ENCODE measurements at places on chromosomes 1 and 21.

GRCh38 chr1:199778324-199778955, 249.1 kb upstream of the NR5A2 start:
- DNase-seq = no peak

DNA sequence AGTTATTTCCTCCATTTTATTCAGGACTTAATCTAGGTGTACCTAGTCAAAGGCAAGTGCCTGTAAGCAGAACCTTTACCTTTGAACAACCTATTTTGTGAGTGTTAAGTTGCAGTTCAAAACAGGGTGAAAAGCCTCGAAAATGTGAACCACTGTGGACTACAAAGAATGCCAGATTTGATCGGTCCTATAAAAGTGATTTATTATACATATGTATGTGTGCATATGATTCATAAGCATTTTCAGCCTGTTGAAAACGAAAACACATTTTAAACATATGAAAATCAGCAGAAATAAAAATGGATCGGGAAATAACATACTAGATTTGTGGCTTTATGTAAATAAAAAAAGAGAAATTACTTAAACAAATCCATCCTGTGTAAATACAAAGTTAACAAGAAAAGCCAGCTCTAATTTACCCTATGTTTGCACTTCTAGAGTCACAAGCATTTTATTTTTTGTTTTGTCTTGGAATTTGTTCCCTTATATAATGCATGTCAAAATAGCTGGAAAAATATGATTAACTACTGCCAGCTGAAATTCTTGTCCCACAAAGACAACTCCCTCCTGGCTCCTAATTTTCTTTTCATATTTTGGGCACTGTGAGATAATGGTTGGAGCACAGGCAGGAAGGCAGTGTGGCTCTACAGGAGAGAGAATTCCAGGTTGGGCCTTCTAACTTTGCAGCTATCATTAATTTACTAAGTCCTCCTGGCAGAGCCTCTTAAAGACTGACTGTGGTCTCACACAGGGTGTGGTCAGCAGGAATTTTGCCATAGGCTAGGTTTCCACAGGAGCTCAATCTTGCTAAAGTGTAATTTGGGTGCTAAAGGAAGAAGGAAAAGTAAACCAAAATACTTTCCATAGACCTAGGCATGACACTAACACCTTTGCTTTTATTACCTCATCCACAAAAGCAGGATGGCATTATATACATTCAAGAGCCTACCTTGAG, 70.2 kb upstream of the CDC42BPA start:
- no peak for DNase-seq

- peak; percentile 33 for DNase-seq
These were observed 169.8 kb upstream of the CXADR start for GRCh38 chr21:17343055-17343454.

- no peak for DNase-seq
These were observed 43.2 kb downstream of the DNM3 start for GRCh38 chr1:171884475-171884874.

- DNase-seq = peak; percentile 63
These were observed 78.0 kb downstream of the SSBP3 start for GRCh38 chr1:54328066-54328636.

- DNase-seq = no peak
These were observed 495.8 kb downstream of the AJAP1 start for GRCh38 chr1:5150191-5150590.

GRCh38 chr1:232223183-232223708, 406.7 kb downstream of the SIPA1L2 start:
- DNase-seq = no peak

DNA sequence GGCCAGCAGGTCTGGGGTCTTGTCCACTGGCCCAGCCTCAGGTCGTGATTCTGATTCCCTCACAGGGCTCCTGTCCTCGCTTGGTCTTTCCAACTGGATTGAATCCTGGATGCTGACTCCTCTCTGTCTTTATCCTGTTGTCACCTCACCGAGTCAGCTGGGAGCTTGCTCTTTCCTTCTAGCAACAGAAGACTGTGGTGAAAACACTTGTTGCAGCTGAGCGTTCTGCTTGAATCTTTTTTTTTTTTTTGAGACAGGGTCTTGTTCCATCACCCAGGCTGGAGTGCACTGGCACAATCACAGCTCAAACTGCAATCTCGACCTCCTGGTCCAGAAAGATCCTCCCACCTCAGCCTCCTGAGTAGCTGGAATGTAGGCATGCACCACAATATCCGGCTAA, 8.0 kb upstream of the WNT4 start:
- DNase-seq = no peak

DNA sequence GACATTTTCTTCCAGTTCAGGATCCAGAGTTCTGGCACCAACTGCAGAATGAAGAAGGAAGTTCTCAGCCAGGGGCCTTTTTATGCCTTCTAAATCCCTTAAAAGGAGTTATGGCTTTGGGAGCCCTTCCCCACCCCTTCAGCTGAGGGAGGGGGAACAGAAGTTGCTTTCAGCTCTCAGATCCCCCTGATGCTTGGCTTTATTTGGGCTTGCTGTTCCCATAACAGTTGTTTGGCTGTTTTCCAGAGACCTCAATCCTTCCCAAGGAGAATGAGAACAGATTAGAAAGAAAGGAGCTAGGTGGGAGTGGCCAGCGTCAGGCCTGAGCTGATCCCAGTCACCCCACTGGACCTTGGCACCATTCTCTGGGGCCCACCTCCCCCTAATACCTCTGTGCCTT, at the start of gene RPE65:
Gene RPE65 (minus strand): TSS at position 54 of the 400 bp plus-strand sequence. CDS start 49 bp downstream, at position 5.
- no peak for DNase-seq

- peak; percentile 89 for DNase-seq
These were observed 473 bp upstream of the LYST start for GRCh38 chr1:235866913-235867845.

- no peak for DNase-seq
These were observed 7.2 kb upstream of the XCL2 start for GRCh38 chr1:168550971-168551370.

DNA sequence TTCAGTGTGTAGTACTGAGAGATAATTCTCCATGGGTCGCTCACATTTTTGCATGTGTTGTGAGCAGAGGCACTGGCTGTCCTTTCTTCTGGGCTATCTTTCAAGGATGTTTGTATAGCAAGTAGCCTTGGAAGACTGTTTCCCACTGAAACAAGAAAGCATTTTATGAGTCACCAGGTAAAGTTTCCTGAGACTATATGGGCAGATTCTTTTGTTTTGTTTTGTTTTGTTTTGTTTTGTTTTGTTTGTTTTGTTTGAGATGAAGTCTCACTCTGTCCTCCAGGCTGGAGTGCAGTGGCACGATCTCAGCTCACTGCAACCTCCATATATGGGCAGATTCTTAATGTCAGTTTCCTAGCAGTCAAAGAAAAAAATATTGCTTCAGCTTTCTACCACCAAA, 912.6 kb downstream of the TTLL7 start:
- DNase-seq = no peak

DNA sequence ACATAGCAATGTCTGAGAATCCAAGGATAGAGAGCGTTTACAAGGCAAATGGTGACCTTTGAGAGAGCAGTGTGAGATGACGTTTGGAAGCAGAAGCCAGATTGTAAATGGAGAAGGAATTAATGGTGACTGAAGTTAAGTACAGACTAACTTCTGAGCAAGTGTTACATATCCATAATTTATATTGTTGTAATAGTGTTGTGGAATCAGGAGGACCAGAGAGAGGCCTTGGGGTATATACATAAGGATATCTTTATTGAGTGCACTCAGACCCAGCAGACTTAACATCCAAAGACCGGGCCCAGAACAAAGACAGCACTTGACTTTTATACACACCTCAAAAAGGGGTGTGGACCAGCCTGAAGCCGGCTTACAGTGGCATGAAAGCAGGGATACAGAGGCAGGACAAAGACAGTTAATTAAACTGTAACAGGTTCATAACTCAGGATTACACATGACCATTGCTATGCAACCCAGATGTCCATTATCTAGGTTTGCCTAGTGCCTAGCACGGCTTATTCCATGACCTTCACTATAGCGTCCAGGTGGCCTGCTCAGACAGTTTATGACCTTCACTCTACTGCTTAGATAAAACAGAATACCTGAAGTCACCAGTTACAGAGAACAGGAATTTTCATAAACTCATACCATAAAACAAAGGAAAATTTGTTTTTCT, 2.7 kb upstream of the MGST3 start:
- DNase-seq = no peak

DNA sequence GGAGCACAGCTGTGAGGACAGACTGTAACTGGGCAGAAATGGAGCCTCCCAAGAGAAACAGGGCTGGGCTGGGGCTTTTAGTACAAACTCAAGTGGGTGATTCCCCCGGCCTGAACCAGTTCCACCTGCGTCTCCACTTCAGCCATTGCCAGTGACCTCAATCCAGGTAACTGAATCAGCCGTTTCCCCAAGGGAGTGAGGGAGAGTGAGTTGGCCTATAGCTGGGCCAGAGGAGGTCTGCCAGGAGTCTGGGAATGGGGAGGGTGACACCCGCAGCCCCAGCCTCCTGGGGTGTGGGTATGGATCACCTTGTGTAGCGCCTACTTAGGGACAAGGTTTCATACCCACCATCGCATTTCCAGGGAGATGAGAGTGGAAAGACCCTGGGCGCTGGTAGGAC, 8.5 kb downstream of the SLC26A9 start:
- no peak for DNase-seq

DNA sequence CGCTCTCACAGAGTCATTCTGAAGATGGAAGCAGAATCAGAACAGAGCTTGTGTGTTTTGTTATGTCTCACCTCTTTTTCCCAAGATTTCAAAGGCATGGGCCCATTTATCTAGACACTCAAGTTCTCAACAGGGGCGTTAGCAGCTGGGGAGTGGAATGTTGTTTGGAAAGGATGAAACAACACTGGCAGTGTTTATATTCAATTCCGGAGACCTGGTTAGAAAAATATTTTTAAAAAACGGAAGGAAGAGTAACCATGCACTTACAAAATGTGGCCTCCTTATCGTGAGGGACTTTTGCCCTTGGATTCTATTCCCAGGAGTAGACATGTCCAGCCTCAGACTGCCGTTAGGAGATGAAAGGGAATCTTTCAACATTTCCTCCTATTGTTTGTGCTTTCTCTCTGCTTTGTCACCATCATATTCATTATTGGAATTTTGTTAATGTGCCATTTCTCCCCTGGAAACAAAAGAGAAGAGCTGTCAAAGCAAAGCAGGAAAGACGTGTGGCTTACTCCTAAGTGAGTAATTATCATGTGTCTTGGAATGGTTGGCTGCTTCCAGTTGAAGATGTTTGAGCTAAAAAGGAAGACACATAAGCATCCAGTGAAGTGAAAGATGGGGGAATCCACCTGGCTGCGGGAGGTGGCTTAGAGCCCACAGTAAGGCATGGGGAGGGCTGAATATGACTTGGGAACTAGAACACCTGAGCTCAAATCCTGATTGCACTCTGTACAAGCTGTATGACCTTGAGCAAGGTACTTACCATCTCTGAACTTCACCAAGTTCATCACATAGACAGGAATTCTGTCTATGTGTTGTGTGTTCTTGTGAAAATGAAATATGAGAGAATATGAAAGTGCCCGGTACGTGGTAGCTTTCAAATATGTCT, 71.7 kb upstream of the JUN start:
- DNase-seq = peak; percentile 37

DNA sequence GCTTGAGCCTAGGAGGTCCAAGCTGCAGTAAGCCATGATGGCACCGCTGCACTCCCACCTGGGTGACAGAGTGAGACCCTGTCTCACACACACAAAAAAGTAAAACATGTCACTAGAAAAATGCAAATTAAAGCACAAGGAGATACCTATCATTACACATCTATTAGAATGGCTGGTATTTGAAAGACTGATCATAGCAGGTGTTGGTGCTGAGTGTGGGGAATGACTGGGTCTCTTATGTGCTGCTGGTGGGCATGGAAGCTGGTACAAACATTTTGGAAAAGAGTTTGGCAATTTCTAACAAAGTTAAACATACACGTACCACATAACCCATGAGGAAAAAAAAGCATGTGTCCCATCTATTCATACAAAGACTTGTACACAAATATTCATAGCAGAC, 142.1 kb upstream of the ZBTB40 start:
- no peak for DNase-seq

GRCh38 chr1:54109129-54110090, 43.4 kb downstream of the CDCP2 start:
- DNase-seq = no peak

- no peak for DNase-seq
These were observed 49.2 kb downstream of the FOXO6 start for GRCh38 chr1:41410462-41410861.

- DNase-seq = no peak
These were observed 79.2 kb upstream of the TNR start for GRCh38 chr1:175822580-175822979.

- no peak for DNase-seq
These were observed 8.1 kb downstream of the KRTAP21-3 start for GRCh38 chr21:30710499-30710898.

DNA sequence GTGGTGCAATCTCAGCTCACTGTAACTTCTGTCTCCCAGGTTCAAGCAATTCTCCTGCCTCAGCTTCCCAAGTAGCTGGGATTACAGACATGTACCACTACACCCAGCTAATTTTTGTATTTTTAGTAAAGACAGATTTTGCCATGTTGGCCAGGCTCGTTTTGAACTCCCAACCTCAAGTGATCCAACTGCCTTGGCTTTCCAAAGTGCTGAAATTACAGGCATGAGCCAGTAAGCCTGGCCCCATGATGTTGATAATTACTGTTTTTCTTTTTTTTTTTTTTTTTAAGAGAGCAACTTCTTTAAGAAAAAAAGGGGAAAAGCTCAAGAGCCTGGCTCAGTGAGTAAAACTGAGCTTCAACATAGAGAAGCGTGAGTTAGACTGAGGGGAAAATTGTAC, 9.6 kb upstream of the SOAT1 start:
- no peak for DNase-seq

GRCh38 chr1:233424779-233425178, 97.3 kb downstream of the MAP3K21 start:
- no peak for DNase-seq

DNA sequence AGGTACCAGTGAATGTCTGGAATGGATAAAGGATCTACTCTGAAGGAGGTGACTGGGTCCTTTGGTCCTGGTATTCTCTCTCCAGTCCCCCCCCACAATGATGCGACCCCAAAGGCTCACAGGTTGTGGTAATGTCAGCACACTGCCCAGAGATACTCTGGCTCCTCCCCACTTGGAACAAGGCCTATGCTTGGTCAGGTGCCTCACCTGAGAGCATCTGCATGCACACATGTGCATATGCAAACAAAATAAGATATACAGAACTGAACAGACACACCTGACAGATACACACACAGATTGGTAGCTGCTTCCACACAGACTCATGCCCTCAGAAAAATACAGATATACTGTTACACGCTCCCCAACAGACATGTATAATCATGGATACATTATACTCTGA, 33.5 kb downstream of the DMAP1 start:
- DNase-seq = no peak

DNA sequence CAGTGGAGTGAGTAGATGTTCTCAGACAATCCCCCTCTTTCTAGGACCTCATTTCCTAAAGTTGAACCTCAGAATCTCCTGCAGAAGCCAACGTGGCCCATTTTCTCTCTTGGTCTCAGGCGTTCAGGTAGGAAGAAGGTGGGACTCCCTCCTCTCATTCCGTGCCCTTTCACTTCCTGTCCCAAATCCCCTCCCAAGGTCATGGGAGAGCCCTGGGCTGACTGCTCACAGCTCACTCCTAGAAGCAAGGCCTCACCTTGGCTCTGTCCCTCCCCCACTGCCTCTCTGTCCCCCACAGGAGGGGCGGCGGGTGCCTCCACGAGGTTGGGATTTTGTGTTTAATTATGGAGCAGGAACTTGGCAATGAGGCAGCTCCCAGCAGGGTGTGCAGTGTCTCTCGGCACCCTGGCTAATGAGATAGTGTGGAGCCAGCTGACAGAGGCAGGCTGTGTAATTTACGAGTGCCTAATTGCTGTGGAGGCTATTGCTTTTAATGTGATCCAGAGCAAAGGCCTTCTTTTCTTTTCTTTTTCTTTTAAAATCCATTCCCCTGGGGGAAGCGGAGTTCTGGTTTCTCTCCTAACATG, 9.1 kb upstream of the CDK18 start:
- no peak for DNase-seq
